ENCODE measurements at places on chromosomes 6 and 20.

GRCh38 chr6:166567107-166567506, 19.4 kb downstream of the RAMACL start:
- no peak for DNase-seq

DNA sequence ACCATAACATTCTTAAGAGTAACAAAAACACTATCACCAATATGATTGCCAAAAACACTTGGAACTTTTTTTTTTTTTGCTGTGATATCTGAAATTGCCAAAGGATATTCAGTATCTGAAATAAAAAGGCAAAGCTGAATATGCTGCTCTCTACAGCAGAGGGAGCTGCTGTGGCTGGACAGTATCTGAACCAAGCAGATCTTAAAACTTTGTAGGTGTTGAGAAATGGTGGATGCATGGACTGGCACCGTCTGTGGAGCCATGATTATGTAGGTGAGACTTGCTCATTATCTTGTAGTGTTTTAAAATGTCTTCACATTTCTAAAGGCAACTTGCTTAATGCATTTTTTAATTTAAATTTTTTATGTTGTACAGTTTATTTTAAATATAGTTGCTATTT, 9.2 kb downstream of the PDCD2 start:
- no peak for DNase-seq

- DNase-seq, result no peak
Measured at GRCh38 chr6:83310046-83310445, 116.9 kb downstream of the RWDD2A start.

DNA sequence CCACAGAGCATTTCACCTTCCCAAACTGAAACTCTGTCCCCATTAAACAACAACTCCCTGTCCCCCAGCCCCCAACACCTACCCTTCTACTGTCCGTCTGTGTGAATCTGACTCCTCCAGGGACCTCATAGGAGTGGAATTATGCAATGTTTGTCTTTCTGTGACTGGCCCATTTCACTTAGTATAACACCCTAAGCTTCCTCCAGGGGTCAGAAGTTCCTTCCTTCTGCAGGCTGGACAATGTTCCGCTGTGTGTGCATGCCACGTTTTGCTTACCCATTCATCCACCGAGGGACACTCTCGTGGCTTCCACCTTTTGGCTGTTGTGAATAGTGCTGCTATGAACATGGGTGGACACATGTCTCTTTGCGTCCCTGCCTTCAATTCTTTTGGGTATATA, 37.6 kb upstream of the MPC1 start:
- no peak for DNase-seq

- DNase-seq, result no peak
Measured at GRCh38 chr6:89035252-89036101, 45.1 kb upstream of the PNRC1 start.

DNA sequence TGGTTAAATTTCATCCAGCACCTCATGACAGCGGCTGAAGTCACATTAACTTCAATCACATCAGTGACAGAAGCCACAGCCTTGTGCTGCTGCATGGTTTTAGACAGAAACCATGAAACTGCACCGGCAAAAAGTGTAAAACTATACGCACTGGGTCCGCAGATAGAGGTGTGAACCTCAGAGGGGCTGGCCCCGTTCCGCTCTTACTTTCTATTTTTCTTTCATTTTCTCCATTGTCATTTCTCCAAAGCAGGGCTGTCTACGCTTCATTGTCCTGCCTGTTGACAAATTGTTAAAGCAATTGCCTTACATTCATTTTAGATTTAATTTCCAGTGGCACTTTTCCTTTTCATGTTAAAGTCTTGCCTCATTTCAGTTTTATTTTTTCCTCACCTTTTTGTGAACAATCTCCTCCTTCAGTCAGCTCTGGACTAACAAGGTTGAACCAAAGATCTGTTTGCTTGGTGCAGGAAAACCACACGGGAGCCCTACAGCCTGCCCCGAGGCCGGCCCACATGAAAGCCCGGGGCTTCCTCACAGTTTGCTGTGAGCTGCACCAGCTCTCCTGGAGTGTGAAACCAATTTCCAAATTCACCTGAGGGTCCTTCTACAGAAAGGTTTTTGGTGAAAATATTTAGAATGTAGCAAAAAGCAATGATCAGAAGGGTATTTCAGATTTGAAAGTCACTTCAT, 63.7 kb downstream of the PRR18 start:
- no peak for DNase-seq

DNA sequence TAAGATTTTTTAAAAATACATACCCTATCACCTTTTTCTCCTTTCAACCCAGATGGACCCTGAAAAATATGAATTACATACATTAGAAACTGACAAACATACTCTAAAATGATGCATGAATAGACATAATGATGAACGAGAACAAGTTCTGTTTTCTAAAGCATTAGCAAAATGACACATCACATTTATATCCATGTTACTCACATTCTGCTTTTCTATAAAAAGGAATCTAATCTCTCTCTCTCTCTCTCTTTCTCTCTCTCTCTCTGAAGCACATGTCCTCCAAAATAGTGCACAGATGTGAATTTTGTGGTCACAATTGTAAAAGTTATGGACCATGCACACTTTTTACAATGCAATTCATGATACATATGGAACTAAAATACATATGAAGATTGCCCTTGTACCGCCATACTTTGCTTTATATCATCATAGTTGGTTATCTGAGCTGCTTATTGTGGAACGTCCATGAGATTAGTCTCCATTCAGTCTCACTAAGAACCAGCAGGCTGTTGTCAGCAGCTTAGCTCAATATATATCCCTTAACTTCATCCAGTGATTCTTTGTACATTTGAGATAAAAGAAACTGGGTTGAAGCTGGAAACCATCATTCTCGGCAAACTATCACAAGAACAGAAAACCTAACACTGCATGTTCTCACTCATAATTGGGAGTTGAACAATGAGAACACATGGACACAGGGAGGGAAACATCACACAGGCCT, 114.2 kb downstream of the COL12A1 start:
- no peak for DNase-seq

DNA sequence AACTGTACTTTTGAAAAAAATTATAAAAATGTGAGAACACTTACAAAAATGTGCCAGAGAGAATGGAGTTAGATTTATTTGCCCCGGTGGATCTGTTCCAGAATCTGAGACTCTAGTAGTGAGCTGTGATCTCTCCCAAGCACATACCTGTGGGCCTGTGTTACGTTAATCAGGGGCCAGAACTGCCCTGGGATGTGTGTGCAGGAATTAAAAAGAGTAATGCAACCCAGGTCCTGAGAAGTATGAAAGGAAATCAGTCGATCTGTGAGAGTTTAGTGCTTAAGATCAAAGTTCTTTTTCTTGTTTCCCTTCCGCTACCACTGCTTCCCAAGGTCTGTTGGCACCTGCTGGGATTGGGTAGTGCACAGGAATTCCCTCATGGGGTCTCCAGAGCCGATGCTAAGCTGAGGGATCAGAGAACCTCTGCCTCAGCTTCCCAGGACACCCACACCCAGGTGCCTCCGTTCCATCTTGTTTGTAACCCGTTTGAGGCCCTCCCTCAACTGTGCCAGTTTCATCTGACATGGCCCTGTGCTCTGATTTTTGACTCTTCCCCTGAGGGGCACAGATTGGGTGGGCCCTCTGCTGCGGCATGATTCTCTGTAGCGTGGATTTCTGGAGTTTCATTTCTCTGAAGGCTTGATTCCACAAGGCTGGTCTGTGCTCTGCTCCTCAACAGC, 87.7 kb downstream of the RREB1 start:
- DNase-seq, result no peak

DNA sequence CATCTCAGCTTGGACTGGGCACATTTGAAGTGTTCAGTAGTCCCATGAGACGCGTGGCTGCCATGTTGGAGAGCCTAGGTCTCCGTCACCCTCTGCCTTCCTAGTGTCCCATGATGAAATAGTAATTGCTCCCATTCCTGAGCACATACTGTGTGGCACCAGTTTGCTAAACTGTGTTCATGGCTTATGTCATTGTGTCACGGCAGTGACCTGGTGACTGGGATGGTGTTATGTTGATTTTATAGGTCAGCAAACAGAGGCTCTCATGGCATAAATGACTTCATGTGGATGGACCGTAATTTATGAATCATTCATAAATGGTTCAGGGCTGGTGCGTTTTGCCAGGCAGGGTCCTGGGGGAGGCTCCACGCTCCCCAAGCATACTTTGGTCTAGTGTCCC, 3.8 kb downstream of the BCAS4 start:
- DNase-seq, result no peak

DNA sequence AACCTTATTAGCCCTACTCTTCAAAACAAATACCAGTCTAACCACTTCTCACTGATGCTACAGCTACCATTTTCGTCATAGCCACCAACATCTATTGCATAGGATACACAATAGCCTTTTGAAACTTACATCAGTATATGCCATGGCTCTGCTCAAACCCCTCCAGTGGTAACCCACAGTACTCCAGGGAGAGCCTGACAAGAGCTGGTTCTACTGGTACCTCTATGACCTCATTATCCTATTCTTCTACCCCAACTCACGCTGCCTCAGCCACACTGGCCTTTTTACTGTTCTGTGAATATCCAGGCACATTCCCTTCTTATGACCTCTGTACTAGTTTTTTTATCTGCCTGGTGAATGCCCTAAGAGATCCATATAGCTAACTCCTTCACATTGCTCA, 157.6 kb downstream of the ARHGAP18 start:
- no peak for DNase-seq

- no peak for DNase-seq
Measured at GRCh38 chr20:32528171-32528891, 56.8 kb downstream of the NOL4L start.

DNA sequence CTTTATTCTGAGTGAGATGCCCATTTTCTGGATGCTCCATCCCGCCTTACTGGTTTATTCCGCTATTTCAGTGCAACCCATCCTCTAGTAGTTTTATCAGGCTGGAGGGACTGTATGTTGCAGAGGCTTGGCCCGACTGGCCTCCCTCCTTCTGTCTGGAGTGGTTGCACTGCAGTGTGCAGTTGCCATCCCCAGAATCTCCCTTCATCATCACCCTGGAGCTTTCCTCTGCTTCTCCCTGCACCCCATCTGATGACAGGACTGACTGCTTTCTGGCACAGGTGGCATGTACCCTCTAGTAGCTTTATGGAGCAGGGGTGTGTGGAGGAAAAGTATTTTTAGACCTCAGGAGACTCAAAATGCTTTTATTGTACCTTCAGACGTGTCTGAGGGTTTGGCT, 21.1 kb downstream of the WRNIP1 start:
- DNase-seq, result no peak

DNA sequence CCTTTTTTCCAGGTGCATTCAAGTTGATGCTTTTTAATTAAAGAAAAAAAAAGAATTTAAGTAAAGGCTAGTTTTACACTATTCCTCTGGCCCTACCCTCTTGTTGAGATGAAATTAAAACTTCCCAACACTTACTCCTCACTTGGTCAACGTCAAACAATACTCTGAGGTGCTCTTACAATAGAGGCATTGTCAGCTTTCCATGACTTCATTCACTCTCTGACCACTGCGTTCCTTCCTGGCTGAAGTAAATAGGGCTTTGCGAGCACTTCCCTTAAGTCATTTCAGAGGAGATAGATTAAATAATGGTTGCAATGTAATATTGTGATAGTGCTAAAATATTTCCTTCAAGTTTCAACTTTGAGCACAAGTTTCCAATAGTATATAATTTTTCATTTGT, 229.8 kb upstream of the CEP162 start:
- no peak for DNase-seq

DNA sequence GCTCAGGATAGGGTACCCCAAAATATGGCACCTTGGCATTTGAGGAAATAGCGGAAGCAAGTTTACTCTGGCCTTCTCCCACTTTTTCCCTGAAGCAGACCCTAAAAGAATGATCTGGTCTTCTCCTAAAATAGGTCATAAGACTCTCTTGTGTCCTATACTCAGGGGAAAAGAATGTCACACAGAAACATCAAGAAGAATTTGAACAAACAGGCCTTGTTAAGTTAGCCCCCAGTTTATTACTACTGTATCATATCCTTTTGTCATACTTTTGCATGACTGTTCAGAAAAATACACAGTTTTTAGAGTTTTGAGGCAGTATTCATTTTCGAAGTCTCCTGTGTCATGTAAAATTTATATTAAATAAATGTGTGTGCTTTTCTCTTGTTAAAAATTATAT, 12.5 kb downstream of the TAAR2 start:
- DNase-seq, result no peak

DNA sequence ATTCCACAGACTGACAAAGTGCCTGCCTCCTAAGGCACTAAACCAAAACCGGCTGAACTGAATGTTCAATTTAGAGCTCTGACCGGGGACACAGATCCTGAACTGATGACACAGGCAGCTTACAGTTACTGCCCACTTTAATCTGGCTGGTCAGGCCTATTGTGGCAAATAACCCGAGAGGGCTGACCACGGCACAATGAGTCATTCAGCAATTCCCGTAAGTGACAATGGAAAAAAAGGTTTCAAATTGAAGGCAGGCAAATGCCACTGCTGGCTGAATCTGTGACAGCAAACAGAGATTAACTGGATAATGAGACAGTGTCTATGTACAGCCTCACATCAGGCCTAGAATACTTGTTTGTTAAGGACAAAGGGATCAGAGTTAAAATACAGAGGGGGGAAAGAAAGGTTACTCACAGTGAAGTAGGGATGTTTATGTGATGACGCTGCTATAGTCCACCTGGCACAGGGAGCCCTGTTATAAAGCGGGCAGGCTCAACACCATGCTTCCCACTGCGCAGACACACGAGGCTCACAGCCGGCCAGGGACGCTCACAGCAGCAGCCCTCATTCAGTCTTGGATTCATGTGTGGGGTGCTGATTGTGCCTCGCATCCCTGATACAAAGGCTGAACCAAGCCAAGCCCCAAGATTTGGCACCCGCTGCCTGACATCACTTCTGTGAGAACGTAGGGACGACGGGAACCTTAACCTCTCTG, 54.4 kb downstream of the RTN4IP1 start:
- peak; percentile 67 for DNase-seq

DNA sequence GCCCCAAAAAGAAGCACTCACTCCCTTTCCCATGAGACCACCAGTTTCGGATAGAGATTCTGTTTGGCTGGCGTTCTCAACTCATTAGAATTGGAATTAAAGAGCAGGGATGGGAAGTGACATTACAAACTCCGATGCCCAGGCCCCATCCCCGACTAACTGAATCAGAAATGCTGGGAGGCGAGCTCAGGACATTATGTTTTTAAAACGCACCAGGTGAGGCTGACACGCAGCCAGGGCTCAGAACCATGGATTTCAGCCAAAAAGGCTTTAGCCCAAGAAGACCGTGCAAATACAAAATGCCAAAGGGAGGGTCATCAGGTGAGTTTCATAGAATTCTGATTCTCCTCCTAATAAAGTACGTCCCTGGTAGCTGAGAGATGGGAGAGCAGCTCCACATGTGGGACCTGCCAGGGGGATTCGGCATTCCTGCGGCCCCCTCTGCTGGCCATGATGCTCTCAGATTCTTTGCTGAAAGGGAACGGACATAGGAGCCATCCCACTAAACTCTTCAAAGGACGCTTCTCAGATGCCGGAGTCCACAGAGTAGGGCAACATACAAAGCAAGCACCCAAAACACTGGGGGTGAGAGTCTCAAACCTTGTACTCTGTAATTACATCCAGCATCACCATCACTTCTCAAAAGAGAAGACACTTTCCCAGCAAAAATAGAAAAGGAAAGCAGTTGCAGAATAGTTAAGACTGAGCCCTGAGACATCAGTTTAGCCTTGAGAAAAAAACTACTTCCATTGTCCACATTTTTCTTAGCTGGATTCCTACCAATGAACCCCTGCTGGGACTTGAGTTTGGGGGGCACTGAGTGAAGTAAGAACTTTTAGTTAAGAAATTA, 205.2 kb downstream of the BMP7 start:
- DNase-seq, result no peak

All from anterior cingulate cortex (tissue), 58 donors.